ENCODE measurements at places on chromosomes 2 and 18.

- DNase-seq: no peak
Measured at GRCh38 chr2:132448771-132449170, 32.2 kb downstream of the GPR39 start.

- no peak for DNase-seq
Measured at GRCh38 chr2:222743251-222743812, 71.9 kb downstream of the MOGAT1 start.

- DNase-seq: no peak
Measured at GRCh38 chr2:143440411-143441012, 311.3 kb downstream of the ARHGAP15 start.

DNA sequence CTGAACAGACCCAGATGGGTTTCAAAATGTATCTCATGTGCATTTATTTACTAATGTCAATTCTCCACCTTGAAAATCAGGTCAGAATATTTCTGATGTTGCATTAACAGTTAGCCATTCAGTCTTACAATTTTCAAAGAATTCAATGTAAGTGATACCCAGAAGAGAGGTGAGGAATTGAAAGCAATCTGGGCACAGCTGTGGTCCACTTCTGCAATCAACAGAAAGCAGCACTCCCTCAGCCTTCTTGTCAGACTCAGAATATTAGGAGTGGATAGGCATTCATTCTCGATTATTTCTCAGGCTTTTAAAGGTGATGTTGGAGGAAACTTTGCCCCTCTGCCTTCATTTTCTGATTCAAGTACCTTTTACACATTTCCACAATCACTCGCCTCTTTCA is 15.7 kb downstream of the CCL20 start:
- no peak for DNase-seq

- no peak for DNase-seq
Measured at GRCh38 chr18:8659609-8660242, 45.6 kb upstream of the MTCL1 start.
